Activated T-helper 17 cell treated with anti-CD3 and anti-CD28 coated beads, Interleukin-2, amount 50 U/mL, for 72 hours (primary cell): ENCODE measurements at places on chromosomes 2 and 18. TPM values are rescaled to one million over a fixed set of nuclear protein-coding genes. Genes with fewer than 3 reads are reported as not detected.
A peak's percentile ranks its signal among the peaks of the same experiment; 100 is the strongest.

- peaks cover 58% of the 10 kb centered on the region for H3K27me3 ChIP-seq
- peak overlapping the region; percentile 18 for H3K4me3 ChIP-seq
- ATAC-seq = no peak
These were observed 2.4 kb upstream of the CELF4 start for GRCh38 chr18:37567994-37568359.

GRCh38 chr18:30886998-30887397 lies 155.5 kb downstream of the DSC3 start:
- H3K27me3 ChIP-seq = no peaks in the 10 kb centered on the region
- H3K4me3 ChIP-seq = no peak overlapping the region
- no peak overlapping the region for H3K27ac ChIP-seq
- no peaks in the 10 kb centered on the region for H3K36me3 ChIP-seq
- no peak for ATAC-seq
- no peaks in the 10 kb centered on the region for H3K4me1 ChIP-seq

The GAD1 gene
- total RNA-seq = 7.1 TPM

- no peaks in the 10 kb centered on the region for H3K27me3 ChIP-seq
- no peak for ATAC-seq
- H3K36me3 ChIP-seq = no peaks in the 10 kb centered on the region
- no peaks in the 10 kb centered on the region for H3K4me1 ChIP-seq
- no peak overlapping the region for H3K27ac ChIP-seq
These were observed 73.2 kb upstream of the GPC1 start for GRCh38 chr2:240362216-240362755.

- H3K27me3 ChIP-seq = peaks cover 7% of the 10 kb centered on the region
- no peak for ATAC-seq
- H3K27ac ChIP-seq = no peak overlapping the region
These were observed 110.2 kb upstream of the GPC1 start for GRCh38 chr2:240325016-240326007.

The DPP10 gene
- not detected for total RNA-seq

GRCh38 chr2:143347901-143348414 lies 218.7 kb downstream of the ARHGAP15 start:
- H3K27me3 ChIP-seq = no peaks in the 10 kb centered on the region
- peaks cover 24% of the 10 kb centered on the region for H3K4me1 ChIP-seq
- no peak overlapping the region for H3K4me3 ChIP-seq
- no peak for ATAC-seq
- H3K27ac ChIP-seq = no peak overlapping the region
